Fibroblast of skin of scalp (primary cell): ENCODE measurements at places on chromosomes 3 and 15.

GRCh38 chr15:75532413-75533250, 46.5 kb downstream of the PTPN9 start:
- DNase-seq = peak; percentile 31

DNA sequence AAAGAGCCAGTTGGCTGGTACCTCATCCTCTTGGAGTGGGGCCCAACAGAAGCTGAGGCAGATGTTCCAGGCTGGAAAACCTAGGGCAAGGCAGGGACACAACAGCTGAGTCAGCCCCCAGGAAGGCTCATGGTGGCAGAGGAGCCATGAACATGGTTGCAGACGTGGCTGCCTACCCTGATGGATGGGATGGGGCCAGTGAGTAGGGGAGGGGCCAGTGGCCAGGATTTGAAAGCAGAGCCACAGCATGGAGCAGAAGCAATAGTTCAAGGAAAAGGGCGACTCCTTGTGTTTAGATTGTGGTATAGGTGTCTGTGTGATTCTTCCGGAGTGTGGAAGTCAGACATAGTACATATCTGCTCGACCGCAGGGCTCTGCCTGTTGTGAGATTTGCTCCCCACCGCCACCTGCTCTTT, 24.2 kb downstream of the PXYLP1 start:
- peak; percentile 23 for DNase-seq

GRCh38 chr3:54866251-54866650, 61.6 kb downstream of the LRTM1 start:
- no peak for DNase-seq

- DNase-seq = no peak
These were observed 4.6 kb downstream of the WDR53 start for GRCh38 chr3:196563721-196564225.

GRCh38 chr3:152328841-152329240, 60.1 kb downstream of the MBNL1 start:
- peak; percentile 81 for DNase-seq

GRCh38 chr15:60551781-60552161, 72.8 kb upstream of the ICE2 start:
- DNase-seq = no peak

- peak; percentile 23 for DNase-seq
These were observed 85.2 kb downstream of the KBTBD8 start for GRCh38 chr3:67083277-67083676.

GRCh38 chr3:66261355-66261754, 40.6 kb downstream of the SLC25A26 start:
- DNase-seq = peak; percentile 61

DNA sequence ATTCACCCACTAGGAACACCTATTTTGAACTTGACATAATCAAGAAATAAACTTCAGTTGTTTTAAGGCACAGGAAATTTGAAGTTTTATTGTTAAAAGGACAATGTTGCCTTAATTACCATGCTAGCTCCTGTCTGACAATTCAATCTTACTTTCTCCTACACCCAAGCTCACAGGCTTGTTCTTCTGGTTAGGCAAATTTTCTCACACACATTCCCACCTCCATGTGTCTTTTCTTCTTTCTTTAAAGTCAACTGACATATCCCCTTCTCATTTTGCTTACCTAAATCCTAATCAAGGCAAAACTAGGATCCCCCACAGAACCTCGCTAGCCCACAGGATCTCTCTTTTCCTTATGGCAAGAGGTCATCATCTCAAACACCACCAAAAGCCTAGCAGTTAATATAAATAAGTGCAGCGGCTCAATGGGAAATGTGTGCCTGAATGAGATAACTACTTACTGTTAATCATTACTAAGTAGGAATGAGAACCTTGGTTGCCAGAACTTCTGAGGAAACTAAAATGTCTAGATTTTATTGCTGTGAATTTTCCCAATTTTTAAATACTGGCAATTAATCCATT, 189.3 kb downstream of the PLCH1 start:
- no peak for DNase-seq

DNA sequence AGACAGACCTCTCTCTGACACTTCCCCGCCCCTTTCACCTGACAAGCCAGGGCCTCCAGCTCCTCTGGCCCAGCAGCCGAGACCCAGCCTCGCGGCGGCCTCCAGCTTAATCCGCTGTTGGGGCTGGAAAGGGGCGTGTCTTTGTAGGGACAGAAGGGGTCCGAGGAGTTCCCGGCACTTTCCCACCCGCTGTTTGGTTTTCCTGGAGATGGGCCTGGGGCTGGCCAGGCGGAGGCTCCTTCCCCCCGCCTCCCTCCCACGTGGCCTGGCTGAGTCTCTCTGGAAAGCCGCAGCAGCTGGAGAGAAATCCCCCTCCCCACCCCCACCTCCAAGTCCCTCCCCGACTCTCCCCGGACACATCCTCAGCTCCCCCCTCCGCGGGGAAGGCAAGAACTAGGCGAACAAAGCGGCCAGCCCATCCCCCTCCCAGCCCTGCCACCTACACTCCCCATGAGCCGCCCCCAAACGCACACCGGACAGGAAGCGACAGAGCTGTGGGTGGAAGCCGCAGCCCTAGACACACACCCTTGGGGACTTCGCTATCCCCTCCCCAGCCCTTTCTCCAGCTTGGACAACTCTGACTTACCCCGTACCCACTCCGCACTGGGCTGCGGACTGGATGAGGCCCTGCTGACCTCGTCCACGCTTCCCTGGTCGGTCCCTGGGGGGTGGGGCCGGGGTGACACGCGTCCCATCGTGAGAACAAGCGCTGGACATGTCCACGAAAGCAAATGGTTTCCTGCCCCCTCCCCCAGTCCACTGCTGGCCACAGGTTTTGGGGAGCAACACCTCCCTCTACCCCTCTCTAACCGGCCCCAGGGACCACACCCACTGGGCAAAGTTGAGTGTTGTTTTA, 1.2 kb downstream of the IGDCC4 start:
- peak; percentile 97 for DNase-seq

GRCh38 chr3:111956449-111956848, 22.4 kb upstream of the ABHD10 start:
- DNase-seq = no peak

- DNase-seq = no peak
These were observed 820.4 kb upstream of the ALCAM start for GRCh38 chr3:104546301-104546700.

DNA sequence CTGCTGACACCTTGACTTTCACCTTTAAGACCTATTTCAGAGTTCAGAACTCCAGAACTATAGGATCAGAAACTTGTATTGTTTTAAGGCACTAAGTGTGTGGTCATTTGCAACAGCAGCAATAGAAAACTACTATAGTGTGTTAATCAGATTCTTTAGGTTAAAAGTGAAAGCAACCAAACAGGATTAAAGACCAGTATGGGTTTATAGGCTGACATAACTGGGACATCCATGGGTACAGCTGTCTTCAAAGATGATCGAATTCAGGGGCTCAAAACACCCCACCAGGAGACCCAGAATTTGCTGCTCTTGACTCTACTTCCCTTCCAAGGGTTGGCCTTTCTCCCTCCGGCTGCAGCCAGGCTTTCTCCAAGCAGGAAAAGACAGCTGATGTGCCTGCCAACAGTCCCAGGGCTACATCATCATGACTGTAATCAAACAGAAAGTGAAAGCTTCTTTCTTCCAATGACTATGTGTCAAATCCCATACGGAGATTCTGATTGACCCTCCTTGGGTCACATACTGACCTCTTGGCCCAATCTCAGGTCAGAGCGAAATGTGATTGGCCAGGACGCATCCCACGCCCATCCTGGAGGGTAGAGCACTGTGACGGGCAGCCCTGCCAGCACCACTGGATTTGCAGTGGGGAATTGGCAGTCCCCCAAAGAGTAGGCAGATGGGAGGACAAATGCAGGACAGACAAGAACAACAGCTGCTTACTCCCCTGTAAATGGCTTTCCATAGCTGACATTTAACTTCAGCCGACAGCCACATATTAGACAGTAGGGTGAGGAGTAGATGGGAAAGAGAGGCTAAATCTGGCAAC, 51.4 kb upstream of the RNF7 start:
- DNase-seq = peak; percentile 52

- DNase-seq = no peak
These were observed 512.9 kb upstream of the AGTR1 start for GRCh38 chr3:148184798-148185197.

DNA sequence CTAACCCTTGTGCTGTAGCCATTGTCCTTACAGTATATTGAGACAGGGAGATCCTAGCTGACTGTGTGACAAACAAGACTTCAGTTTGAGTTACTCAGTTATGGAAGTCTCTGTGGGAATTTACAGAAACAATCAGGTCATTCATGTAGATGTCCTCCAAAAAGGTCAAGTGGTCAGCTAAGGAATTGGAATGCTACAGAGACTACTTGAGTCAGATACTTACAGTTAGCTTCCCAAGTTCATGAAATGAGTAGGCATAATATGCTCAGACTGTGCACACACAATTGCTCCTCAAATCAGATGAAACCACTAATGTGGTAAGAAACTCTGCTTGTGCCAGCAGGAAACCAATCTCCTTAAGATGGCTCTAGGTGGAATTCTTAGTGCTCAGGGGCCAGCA, 985.7 kb downstream of the NSUN3 start:
- DNase-seq = no peak

DNA sequence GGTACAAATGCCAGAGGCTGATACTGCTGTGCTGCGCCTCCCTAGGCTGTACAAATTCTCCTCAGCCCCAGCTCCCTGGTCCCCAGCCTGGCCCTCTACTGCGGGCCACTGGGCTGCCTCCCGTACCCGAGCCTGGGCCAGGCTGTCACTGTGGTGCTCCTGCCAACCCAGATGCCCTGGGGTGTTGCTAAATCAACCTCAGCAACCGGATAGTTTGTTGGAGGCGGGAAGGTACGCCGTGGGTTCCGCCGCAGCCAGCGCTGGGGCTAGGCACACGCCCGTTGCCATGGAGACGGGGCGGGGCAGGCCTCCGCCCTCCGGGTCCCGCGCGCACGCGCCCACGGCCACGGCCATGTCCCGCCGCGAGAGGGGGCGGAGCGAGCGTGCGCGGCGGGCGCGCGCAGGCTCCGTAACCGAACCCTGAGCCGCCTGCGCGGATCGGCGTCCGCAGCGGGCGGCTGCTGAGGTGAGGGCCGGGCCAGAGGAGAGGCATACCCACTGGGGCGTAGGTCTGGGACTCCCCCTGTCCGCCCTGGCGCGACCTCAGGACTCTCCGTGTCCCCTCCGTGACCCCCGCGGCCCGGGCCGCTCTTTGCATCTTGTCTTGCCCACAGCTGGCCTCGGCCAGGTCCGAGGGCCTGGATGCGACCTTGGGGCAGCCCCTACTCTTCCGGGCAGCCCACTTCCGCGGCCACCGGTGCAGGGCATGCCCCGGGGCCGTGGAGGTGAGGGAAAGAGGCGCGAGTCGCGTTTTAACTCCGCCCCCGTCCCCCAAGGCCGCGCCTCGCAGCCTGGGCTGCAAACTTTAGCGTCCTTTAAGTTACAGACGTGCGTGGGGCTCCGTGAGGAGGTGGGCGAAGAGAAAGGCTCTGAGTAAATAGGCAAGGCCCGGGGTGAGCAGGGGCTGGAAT, at the start of gene TEX264:
TSS of gene TEX264 (plus strand) at position 430 of the 911 bp plus-strand sequence. CDS start 3,053 bp downstream, outside the sequence.
- DNase-seq = peak; percentile 85

- DNase-seq = no peak
These were observed 4.2 kb upstream of the RAB8B start for GRCh38 chr15:63185206-63185605.

DNA sequence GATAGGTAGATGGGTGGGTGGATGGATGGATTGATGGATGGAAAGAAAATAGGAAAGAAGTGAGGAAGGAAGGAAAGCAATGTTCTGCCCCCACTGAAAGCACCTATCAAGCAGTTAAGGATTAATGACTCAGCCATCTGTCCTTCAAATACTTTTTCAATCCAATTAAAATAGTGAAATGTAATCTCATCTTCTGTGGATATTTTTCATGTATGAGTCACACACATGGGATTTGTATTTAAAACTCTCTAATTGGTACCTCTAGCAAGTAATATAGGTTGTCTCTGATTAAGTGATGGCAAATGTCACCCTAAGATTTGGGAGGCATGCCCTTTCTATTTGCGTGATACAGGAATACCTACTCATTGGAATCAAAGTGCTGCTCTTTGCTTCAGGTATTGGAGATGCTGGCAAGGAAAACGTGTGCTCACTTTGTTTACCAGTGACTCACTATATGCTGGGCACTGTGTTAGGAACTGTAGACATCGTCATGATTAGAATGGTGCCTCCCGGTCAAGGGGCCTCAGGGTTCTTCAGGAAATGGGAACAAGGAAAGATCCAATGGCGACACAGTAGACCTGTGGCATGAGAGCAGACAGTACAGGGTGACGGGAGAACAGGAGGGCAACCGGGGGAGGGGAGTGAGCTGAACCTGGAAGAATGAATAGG, 230.1 kb downstream of the CLSTN2 start:
- peak; percentile 27 for DNase-seq

DNA sequence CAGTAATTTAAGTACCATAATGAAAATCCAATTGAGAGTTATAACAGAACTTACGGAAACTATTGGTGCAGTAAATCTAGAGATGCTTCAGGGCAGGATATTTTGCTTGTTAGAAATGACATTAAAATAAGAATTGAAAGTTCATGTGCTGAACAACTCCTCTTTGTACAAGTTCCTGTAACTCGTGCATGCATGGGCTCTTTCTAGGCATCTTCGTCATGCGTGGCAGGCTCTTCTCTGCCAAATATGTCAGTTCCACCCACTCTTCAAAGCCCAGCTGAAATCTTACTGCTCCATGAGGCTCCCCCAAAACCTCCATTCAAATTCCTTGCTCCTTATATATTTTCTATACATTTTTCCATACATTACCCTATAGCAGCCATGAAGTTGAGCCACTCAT, 48.7 kb downstream of the FBN1 start:
- DNase-seq = no peak

- DNase-seq = no peak
These were observed 1179.9 kb downstream of the ZPLD1 start for GRCh38 chr3:103614719-103615118.

- DNase-seq = no peak
These were observed 108.2 kb upstream of the PROK2 start for GRCh38 chr3:71893122-71893521.

GRCh38 chr3:98985431-98985830, 83.9 kb upstream of the DCBLD2 start:
- DNase-seq = no peak

DNA sequence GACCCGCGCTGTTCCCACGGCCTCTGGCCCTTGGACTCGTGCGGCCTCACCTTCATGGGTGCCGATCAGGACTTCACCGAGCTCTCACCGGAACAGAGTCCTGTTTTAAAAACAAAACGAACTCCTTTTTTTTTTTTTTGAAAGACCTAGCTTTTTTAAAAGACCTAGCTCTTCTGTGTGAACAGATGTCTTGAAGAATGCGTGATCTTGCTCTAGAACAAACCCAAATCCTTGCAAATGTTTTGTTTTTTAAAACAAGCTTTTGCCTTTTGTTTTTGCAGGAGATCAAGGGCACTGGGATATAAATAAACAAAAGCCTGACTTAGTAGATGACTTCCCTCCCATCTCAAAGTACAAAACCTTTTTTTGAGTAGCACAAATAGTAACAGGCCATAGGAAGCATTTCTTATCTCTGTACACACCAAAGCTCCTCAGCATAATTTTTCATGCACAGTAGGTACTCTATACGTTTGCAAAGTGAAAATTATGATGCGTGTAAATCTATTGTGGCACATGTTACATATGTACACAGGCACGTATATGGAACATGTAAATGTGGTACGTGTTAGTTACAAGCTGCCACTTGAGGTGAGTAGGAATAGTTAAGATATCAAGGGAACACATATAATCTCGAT, 1.1 kb upstream of the MSL2 start:
- DNase-seq = no peak
